Effector memory CD4-positive, alpha-beta T cell (primary cell): ENCODE measurements at places on chromosomes 12 and 14.

DNA sequence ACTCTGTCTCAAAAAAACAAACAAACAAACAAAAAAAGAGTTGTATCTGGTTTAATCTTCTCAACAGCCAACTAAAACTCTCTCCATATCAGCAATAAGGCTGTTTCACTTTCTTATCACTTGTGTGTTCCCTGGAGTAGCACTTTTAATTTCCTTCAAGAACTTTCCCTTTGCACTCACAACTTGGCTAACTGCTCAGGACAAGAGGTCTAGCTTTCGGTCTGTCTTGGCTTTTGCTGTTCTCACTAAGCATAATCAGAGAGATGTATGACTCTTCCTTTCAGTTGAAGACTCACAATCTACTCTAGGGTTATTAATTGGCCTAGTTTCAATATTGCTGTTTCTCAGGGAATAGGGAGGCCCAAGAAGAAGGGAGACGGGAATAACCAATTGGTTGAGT, 12.3 kb downstream of the NEMP1 start:
- H3K36me3 ChIP-seq = peaks cover 4% of the 10 kb centered on the region
- DNase-seq = no peak
- no peaks in the 10 kb centered on the region for H3K27me3 ChIP-seq
- H3K4me1 ChIP-seq = peaks cover 16% of the 10 kb centered on the region
- no peak overlapping the region for H3K4me3 ChIP-seq

DNA sequence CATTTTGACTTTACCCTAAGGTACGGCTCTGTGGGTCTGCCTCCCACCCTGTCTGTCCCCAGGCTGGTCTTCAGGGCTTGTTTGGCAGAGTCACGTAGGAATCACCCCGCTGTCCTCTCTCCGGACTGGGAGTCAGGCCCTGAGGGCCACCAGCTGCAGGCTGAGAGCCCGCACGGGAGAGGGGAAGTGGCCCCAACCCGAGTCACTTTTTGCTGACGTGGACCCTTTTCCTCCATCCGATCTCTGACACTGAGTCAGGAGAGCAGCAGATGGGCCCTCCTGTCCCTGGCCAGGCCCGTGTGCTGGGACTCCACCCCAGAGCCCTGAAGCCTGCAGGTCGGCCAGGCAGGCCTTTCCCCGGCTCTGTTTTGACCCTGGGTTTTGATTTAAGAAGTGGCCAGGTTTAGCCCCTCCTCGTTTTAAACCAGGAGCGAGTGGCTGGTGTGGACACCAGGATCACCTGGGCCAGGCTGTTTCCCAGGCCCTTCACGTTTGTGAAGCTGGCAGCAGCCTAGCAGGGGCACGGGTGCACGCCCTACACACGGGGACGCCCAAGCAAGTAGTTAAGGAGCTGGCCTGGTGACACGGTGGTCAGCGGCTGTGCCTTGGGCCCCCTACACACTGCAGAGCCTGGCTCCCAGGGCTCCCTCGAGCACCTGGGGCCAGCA, 12.5 kb upstream of the TEX22 start:
- no peak for DNase-seq
- no peaks in the 10 kb centered on the region for H3K4me1 ChIP-seq
- H3K4me3 ChIP-seq = no peak overlapping the region
- peaks cover 4% of the 10 kb centered on the region for H3K36me3 ChIP-seq
- H3K27ac ChIP-seq = no peak overlapping the region
- no peaks in the 10 kb centered on the region for H3K27me3 ChIP-seq

- no peak overlapping the region for H3K27ac ChIP-seq
- H3K4me1 ChIP-seq = no peaks in the 10 kb centered on the region
- H3K27me3 ChIP-seq = no peaks in the 10 kb centered on the region
These were observed 62.5 kb upstream of the FAR2 start for GRCh38 chr12:29086325-29087271.

- H3K4me3 ChIP-seq = peak overlapping the region; percentile 93
- peaks cover 8% of the 10 kb centered on the region for H3K4me1 ChIP-seq
- no peaks in the 10 kb centered on the region for H3K27me3 ChIP-seq
These were observed 525 bp upstream of the FAR2 start for GRCh38 chr12:29148596-29148910.

GRCh38 chr14:87830443-87831096, 162.4 kb downstream of the GALC start:
- DNase-seq = no peak
- no peak overlapping the region for H3K27ac ChIP-seq
- H3K4me1 ChIP-seq = no peaks in the 10 kb centered on the region
- no peaks in the 10 kb centered on the region for H3K36me3 ChIP-seq
- no peak overlapping the region for H3K4me3 ChIP-seq
- H3K27me3 ChIP-seq = no peaks in the 10 kb centered on the region

DNA sequence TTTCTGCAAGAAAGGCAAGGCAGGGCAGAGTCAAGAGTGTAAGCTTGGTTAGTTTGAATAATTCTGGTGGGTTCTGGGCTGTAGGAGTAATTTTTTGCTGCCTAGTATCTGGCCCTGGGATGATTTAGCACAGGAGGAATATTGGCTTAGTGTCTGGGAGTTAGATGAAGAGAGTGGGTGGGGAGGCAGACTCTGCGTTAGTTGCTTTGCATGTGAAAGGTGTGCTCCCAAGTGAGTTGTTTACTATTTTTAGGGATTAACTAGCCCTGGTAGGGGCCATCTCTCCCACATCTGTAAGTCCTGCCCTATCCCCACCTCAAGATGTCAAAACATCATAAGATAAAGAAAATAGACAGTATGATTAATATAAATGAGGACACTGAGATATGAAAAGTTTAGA, 249.7 kb downstream of the LRIG3 start:
- no peak overlapping the region for H3K27ac ChIP-seq
- H3K4me3 ChIP-seq = no peak overlapping the region
- no peaks in the 10 kb centered on the region for H3K36me3 ChIP-seq
- DNase-seq = no peak
- no peaks in the 10 kb centered on the region for H3K4me1 ChIP-seq
- H3K27me3 ChIP-seq = no peaks in the 10 kb centered on the region

GRCh38 chr12:113070117-113070906, 13.8 kb downstream of the DTX1 start:
- H3K27ac ChIP-seq = peak overlapping the region; percentile 45
- no peak for DNase-seq
- H3K36me3 ChIP-seq = peaks cover 3% of the 10 kb centered on the region

DNA sequence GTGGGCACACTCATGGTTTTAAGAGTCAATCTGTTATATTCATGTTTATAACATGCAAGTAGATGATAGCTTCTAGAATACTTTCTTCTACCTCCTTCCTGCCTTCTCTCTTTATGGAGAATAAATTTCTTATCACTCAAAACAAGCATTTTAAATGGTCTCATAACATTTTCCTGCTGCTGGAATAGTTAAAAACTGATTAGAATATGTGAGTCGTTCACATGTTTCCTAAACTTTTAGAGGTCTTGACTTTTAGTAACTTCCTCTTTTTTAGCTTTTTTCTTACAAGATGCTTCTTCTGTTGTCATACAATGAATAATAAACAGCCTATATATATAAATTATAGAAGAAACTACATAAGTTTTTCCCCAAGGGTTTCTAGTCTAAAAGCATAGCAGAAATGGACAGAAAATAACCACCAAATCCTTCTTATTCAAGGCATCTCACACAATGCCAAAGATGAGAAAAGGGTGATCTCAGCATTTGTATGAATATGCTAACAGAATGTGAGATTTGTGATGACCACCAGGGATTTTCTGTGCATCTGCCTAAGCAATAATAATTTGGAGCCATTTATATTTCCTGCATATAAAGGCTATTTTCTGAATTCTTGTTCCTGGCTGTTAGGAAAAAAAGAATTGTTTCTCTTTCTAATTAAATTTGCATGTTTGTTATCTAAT, 127.8 kb downstream of the DAAM1 start:
- no peaks in the 10 kb centered on the region for H3K27me3 ChIP-seq
- no peak for DNase-seq
- no peak overlapping the region for H3K4me3 ChIP-seq
- H3K27ac ChIP-seq = no peak overlapping the region
- H3K4me1 ChIP-seq = no peaks in the 10 kb centered on the region

DNA sequence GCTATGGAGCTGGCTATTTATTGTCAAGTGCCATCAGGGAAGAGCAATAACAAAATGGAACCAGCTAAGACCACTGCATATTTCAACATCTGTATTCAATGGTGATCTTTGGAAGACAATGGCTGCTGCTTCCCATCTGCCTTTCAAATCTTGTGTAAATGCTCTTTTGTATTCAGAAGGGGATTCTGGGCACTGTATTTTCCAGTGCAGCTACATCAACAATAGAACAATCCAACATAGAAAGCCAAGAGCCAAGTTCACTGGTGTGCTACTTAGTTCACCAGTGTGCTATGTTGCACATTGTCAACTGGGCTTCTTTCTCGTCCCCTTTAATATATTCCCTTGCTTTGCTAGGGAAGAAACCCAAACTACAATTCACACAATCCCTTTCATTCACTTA, 128.8 kb upstream of the OR4E1 start:
- H3K27me3 ChIP-seq = no peaks in the 10 kb centered on the region
- no peak overlapping the region for H3K4me3 ChIP-seq

GRCh38 chr14:73728717-73729330, 14.6 kb upstream of the PNMA1 start:
- H3K27ac ChIP-seq = no peak overlapping the region
- peak; percentile 67 for DNase-seq
- no peaks in the 10 kb centered on the region for H3K27me3 ChIP-seq
- no peak overlapping the region for H3K4me3 ChIP-seq
- H3K36me3 ChIP-seq = peaks cover 72% of the 10 kb centered on the region

- no peaks in the 10 kb centered on the region for H3K27me3 ChIP-seq
- DNase-seq = no peak
- H3K4me3 ChIP-seq = no peak overlapping the region
- H3K4me1 ChIP-seq = no peaks in the 10 kb centered on the region
- no peak overlapping the region for H3K27ac ChIP-seq
- no peaks in the 10 kb centered on the region for H3K36me3 ChIP-seq
These were observed 51.9 kb upstream of the PTHLH start for GRCh38 chr12:28024231-28024995.

DNA sequence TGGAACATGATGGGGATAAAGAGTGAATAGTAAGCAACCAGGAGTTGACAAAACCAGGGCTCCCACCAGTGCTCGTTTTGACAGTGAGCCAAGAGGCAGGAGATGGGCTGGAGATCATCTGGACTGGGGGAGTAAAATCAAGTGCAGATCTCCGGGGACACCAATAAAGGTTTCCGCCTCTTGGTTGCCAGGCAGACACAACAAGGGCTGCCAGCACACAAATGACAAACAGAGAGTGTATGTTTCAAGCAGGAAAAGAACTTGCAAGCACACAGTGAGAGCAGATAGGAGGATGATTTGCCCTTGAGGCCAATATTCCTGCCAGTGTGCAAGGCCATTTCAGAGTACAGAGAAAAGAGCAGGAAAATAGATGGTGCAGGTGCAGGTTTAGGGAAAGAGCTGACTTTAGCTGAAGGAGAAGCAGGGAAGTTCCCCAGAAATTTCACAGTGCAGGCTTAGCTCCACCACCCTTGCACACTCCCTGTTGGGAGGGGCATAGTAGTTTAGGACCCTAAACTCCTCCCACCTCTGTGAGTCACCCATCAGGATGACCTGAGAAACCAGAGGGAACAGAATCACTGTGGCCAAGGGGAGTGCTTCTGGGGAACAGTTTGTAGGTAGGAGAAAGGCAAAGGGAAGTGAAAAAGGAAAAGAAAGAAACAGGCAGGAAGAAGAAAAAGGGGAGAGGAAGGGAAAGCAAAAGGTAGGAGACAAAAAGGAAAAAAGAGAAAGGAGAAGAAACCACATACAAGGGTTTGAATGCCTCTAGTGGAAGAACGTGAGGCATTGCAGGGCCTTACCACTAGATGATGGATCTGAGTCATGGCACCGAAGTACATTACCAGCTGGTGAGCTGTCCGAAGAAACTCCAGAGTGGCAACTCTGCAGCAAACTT, 404.4 kb downstream of the SLC6A15 start:
- no peak overlapping the region for H3K27ac ChIP-seq
- H3K4me1 ChIP-seq = no peaks in the 10 kb centered on the region
- no peaks in the 10 kb centered on the region for H3K36me3 ChIP-seq

GRCh38 chr12:15334225-15334624, 11.9 kb downstream of the PTPRO start:
- no peaks in the 10 kb centered on the region for H3K27me3 ChIP-seq
- no peak for DNase-seq
- no peaks in the 10 kb centered on the region for H3K36me3 ChIP-seq
- H3K4me3 ChIP-seq = no peak overlapping the region
- H3K27ac ChIP-seq = no peak overlapping the region
- H3K4me1 ChIP-seq = no peaks in the 10 kb centered on the region

GRCh38 chr12:115155665-115156645, 472.0 kb upstream of the TBX3 start:
- DNase-seq = no peak
- no peaks in the 10 kb centered on the region for H3K4me1 ChIP-seq
- H3K27ac ChIP-seq = no peak overlapping the region
- no peaks in the 10 kb centered on the region for H3K36me3 ChIP-seq
- H3K27me3 ChIP-seq = no peaks in the 10 kb centered on the region

- peak within 1 kb of the TSS; percentile 65 for H3K4me3 ChIP-seq
- no peaks in the 10 kb centered on the region for H3K27me3 ChIP-seq
- H3K27ac ChIP-seq = peak within 1 kb of the TSS; percentile 54
- peaks cover 27% of the 10 kb centered on the region for H3K36me3 ChIP-seq
These were observed at the start of gene DTX3 for GRCh38 chr12:57604454-57604991. Gene DTX3 (plus strand): TSS chr12:57604824. CDS start chr12:57606518, 1,694 bp downstream.

GRCh38 chr12:10151621-10152020, 20.3 kb downstream of the OLR1 start:
- no peaks in the 10 kb centered on the region for H3K36me3 ChIP-seq
- H3K27ac ChIP-seq = no peak overlapping the region
- no peak for DNase-seq
- H3K4me1 ChIP-seq = peaks cover 9% of the 10 kb centered on the region
- no peak overlapping the region for H3K4me3 ChIP-seq

- no peaks in the 10 kb centered on the region for H3K36me3 ChIP-seq
- no peak overlapping the region for H3K4me3 ChIP-seq
- no peaks in the 10 kb centered on the region for H3K27me3 ChIP-seq
- no peak for DNase-seq
These were observed 6.1 kb downstream of the KRT76 start for GRCh38 chr12:52771088-52771487.

DNA sequence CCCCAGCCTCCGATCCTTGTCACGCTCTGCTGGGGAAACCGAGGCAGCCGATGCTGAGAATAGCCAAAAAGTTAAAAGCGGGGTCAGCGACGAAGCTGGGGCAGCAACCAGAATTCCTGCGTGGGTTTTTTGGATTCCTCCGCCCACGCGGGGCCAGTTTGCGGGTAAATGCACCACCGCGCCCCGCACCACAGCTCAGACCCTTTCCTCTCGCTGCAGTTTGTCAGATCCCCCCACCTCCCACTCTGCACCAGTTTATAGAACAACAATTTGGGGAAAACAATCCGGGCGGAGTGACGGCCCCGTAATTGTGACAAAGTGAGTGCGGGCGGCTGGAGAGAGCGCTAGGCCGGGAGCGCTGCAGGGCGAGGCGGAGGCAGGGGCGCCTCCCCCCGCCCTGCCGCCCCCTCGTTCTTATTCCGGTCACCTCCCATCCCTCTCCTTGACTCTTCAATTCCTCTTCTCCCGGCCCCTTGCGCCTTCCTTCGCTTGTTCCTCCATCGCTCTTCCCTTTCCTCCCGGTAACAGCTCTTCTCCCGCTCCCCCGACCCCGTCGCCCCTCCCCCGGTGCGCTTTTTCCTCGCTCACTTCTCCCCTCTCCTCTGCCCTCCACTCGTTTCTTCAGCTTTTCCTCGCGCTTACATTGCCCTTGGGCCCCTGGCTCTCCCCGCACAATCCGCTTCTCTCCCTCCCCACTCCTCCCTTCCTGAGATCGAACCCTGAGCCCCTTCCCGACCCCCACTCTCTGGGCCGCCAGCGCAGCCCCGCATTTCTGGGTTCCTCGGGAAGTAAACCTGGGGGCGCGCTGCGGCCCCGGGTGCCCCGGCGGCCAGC, 646 bp upstream of the DNAJC22 start:
- H3K27ac ChIP-seq = no peak overlapping the region
- H3K27me3 ChIP-seq = peaks cover 63% of the 10 kb centered on the region
- peak overlapping the region; percentile 45 for H3K4me3 ChIP-seq
- H3K4me1 ChIP-seq = peaks cover 59% of the 10 kb centered on the region
- no peaks in the 10 kb centered on the region for H3K36me3 ChIP-seq
- no peak for DNase-seq
